Activated CD4-positive, alpha-beta T cell treated with anti-CD3 and anti-CD28 coated beads, Interleukin-2, amount 10 ng/mL, durations not matched to agents 7 days and 5 days (primary cell): ENCODE measurements at places on chromosomes 2 and 18.

DNA sequence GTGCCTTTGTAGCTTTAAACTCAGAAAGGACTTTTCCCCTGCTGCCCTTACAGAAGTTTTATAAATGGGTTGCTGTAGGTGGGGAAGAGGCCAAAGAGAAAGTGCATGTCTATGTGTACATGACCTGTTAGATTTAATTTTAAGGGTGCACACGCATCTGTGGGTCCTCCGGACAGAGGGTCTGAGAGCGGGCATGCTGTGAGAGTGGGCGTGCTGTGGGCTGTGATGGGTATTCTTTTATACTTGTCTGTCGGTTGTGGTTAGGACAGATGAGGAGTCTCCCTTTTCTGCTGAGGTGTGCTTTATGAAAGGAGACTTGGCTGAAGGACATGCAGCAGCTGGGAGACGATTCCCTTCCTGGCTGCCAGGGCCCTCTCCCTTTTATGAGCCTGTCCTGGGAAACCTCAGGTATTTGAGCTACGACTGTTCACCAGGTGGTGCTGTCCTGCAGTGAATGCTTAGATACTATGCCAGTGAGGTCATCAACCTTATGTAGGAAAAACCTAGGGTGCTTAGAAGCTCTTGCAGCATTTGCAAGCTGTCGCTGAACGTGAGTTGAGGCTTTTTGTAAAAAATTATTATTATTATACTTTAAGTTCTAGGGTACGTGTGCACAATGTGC, 67.5 kb downstream of the TANC1 start:
- peak; percentile 24 for DNase-seq

DNA sequence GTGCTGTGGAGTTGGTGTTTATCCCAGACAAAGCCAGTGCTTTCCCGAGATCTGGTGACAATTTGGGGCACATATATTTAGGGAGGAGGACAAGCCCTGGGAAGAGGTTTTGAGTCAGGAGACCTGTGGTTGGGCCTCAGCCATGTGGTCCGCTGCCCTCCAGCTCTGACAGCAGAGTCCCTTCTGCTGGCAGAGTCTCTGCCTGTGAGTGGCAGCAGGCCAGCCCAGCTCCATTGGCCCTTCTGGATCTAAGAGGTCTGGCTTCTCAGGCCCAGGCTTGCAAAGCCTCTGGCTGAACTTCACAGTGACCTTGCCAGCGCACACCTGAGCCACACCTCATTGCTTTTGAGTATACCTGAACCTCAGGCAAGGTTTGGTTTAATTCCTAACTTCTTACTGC, 115.3 kb downstream of the BCL2L11 start:
- DNase-seq = no peak

GRCh38 chr18:37604032-37604431, 38.4 kb upstream of the CELF4 start:
- DNase-seq = no peak

DNA sequence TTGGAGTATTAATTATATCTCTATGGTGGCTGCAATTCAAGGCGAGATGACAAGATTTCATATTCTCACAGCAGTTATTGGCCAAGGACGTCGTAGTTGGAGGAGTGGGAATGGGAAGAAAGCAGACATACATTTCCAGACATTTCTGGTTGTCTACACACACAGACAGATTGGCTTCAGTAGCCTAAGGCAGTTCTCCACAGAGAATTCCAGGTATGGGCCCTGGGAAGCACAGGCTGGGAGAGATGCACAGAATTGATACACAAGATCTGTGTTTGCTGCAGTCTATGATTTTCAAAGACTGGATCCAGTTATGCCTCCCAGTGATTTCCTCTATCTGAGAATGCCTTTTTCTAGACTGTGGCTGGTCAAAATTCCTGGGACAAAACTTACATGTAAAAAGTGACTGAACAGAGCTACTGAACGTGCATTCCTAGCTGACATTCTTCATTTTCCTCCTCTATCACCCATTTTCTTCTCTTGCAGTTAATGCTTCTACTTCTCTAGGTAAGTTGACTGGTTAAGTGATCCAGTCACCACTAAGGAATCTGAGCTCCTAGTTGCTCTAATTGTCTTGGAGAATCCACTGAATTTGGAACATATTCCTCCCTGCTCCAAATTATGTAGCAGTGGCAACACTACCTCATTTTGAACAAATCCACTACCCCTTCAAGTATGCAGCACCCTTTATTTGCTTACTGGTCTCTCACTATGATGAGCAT, 386.7 kb upstream of the CDH7 start:
- DNase-seq = no peak

- DNase-seq = no peak
Measured at GRCh38 chr2:10273215-10274175, 29.2 kb upstream of the HPCAL1 start.

DNA sequence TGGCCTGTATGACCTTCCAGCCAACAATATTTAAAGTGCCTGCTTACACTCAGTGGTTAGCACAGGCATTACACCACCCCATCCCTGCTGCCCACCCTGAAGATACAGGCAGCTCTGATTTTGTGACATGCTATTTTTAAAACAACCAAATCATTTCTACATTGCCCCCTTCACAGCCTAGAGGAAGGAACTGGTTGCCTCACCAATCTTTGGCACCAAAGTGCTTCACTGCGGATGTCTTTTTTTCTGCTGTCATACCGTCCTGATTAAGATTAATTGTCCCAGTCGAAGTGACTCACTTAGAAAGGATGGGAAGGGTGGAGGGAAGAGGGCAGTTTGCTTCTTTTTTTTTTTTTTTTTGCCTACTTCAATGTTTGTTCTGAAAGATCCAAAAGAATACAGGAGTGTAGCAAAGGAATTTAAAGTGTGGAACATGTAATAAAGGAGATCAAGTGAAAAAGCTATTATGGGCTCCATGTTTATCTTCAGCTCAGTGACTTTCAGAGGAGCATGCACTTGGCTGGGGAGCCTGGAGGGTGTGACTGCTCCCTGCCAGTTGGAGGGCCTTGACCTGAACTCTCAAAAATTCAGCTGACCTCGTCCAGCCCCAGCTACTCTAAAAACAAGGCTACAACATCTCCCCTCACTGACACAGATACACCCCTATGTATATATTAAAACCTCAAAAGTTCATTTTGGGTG, 501.1 kb upstream of the TNP1 start:
- no peak for DNase-seq

DNA sequence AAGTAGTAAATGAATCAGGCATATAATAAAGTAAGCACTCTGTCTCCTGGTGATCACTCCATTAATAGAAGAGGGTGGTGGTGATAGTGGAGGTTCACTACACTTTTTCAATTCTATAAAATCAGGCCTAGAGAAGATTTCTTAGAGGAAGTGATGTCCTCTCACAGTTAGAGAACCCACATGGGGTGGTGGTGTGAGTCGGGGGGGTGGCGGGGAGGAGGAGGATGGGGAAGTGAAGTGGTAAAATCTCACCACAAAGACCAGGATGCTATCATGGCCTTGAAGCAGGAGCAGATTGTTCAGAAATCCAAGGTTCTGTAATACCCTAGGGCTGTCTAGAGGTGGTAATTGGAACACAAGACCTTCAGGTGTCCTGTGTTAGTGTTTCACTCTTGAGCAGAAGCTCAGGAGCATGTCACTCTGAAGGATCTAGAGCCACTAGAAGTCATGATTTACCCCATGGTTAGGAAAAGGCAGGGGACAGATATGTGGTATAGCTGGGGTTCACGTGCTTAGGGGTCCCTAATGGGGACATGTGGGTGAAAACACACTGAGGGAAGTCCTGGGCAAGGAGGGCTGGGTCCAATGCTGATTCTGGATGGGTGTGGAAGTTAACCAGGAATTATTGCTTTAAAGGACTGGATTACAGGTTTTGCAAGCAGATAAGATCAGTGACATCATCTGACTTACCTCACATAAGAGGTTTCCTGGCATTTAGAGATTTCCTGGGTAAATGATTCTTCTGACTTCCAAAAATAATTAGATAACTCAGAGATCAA, 31.0 kb downstream of the RNF125 start:
- peak; percentile 54 for DNase-seq

DNA sequence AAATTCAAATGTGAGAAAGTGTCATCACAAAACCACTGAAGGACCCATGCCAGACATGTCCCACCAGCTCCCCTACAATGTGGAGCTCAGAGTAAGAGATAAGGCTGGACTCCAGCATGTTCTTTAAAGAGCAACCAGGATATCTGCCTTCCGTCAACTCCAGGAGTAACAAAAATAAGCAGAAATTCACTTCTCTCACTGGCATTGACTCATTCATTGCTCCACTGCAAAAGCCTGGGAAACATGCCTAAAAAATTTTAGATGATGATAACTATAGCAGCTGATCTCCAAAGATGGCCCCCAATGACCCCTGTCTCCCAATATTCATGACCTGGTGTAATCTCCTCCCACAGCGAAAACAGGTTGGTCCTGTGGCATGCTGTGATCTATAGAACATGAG, 314.5 kb downstream of the NCKAP5 start:
- no peak for DNase-seq

- peak; percentile 52 for DNase-seq
Measured at GRCh38 chr18:45621061-45621511, 5.8 kb downstream of the SLC14A2 start.

- no peak for DNase-seq
Measured at GRCh38 chr18:70334728-70335329, 46.0 kb downstream of the SOCS6 start.

GRCh38 chr2:38948995-38949394, 59.3 kb downstream of the ARHGEF33 start:
- DNase-seq = no peak

GRCh38 chr18:79569720-79570119, 109.9 kb upstream of the CTDP1 start:
- DNase-seq = no peak

GRCh38 chr2:188979187-188980114, 5.3 kb downstream of the COL3A1 start:
- DNase-seq = no peak

- no peak for DNase-seq
Measured at GRCh38 chr2:215740071-215740470, 273.3 kb downstream of the MREG start.

GRCh38 chr2:20326163-20326780, 24.4 kb downstream of the PUM2 start:
- DNase-seq = peak; percentile 57

GRCh38 chr18:47251289-47252120, at the start of gene SKOR2:
Gene SKOR2, minus strand, starts transcription at chr18:47251660. Its CDS starts 2,477 bp downstream, at chr18:47249183.
- no peak for DNase-seq

- DNase-seq = peak; percentile 27
Measured at GRCh38 chr18:74652392-74652988, 54.8 kb downstream of the ZNF407 start.

DNA sequence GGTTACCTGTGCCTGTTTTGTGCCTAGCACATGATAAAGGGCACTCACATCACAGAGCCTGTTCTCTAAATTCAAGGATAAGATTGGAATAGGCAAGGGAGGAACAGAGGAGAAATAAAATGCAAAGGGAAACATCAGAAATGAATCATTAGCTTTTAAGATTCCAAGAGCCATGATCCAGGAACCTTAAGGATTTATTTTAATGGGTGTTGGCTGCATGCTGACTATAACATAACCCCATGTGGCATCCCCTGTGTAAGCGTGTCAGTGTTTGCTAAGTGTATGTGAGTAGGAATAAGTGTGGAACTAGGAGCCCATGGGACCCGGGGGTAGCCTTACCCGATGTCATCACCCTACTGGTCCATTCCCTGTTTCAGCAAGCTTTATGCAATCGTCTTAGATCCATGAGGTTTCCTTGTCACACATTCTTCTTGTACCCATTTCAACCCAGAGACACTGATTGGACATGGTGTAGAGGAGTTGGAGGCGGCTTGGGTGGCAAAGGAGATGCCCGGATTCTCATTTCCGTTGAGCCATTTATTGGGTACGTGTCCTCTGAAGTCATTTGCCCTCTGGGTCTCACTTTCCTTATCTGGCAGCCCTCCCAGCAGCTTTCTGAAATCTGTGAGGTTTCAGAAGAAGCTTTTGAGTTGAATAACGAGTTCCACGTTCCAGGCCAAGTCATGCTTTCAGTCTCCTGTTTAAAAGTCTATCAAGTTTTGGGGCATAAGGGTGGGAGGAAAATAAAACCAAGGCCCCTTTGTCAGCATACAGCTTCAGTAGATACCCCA, 117.0 kb downstream of the MGAT5 start:
- DNase-seq = no peak

DNA sequence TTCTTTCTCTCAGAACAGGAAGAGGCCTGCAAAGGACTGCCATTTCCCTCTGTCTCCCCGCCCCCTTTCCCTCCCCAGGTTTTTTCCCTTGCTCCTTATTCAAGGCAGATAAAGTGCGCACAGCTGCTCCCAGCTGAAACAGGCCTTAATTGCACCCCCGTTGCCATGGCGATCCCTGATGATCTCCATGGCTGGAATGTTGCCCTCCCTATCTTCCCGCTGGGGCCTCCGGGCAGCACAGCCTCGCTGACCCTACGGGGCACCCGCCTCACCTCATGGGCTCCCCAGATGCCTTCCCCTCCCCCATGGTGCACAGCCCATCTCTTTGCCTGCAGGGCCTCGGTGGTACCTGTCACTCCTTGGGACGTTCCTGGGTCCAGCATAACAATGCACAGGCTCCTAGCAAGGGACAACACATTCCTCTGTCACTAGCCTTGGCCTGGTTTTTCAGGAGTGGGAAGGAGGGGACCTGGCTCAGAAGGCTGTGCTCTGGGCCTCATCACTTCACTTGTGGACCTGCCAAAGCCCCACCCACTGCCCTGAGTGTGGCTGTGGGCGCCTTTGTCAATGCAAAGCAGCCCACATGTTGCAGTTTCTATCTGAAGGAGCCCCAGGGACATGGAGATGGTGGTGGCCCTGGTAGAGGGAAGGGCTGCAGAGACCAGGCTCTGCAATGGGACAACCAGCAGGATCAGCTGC, 115.0 kb downstream of the CELF4 start:
- DNase-seq = no peak

- DNase-seq = no peak
Measured at GRCh38 chr2:19543663-19544383, 185.4 kb upstream of the OSR1 start.

DNA sequence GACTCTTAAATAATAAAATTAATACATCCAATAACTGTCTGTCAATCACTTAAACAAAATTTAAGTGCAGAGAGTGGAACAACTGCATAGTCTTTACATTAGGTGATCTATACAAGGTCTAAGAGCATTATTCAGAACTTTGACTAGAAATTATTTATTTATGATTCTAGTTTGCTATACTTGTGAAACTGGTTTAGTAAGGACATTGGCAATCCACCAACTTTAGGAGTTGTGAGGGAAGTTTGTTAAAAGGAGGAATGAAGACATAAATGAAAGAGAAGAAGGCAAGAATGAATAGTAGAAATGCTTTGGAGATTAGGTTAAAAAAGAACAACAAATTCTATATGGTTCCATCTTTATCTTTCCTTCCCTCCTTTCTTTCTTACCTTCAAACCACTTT, 217.5 kb downstream of the GPD2 start:
- no peak for DNase-seq

GRCh38 chr18:69636529-69637301, 236.0 kb downstream of the DOK6 start:
- DNase-seq = peak; percentile 33

GRCh38 chr18:62788111-62788510, 72.8 kb downstream of the PHLPP1 start:
- DNase-seq = no peak

DNA sequence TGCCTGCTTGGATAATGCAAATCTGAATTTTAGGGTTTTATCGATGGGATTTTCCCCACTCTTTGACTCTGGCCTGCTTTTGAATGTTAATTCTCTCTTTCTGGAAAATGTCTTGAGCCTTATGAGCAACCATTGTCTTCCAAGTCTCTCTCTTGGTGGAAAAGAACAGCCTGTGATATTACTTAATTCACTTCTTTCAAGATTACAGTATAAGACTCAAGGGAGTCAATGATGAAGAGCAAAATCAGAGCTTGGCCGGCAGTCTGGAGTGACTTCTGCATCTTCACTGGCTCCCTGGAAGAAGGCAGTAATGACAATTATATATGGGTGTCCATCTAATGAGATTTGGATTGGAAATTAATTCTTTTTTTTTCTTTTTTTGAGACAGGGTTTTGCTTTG, 122.9 kb upstream of the ZEB2 start:
- DNase-seq = no peak
